ENCODE measurements at places on chromosomes 1 and 21. TPM values are rescaled to one million over a fixed set of nuclear protein-coding genes. Genes with fewer than 3 reads are reported as not detected.

DNA sequence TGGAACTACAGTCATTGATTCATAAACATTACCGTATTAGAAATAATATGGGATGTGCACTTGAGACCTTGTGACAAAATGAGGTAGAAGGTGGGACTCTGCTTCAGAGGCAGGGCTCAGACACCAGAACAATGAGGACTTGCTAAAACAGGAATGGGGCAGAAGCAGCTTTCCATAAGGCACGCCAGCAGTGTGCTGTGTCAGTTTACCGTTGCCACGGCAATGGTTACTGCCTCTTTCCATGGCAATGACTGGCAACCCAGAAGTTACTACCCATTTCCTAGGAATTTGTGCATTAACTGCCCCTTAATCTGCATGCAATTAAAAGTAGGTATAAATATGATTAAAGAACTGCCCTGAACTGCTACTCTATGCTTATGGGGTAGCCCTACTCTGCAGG lies 169.0 kb downstream of the CHRM3 start:
- H3K4me1 ChIP-seq = no peaks in the 10 kb centered on the region
- H3K4me3 ChIP-seq = no peak overlapping the region
- peaks cover 5% of the 10 kb centered on the region for H3K27me3 ChIP-seq
- no peak overlapping the region for H3K27ac ChIP-seq
- DNase-seq = no peak

DNA sequence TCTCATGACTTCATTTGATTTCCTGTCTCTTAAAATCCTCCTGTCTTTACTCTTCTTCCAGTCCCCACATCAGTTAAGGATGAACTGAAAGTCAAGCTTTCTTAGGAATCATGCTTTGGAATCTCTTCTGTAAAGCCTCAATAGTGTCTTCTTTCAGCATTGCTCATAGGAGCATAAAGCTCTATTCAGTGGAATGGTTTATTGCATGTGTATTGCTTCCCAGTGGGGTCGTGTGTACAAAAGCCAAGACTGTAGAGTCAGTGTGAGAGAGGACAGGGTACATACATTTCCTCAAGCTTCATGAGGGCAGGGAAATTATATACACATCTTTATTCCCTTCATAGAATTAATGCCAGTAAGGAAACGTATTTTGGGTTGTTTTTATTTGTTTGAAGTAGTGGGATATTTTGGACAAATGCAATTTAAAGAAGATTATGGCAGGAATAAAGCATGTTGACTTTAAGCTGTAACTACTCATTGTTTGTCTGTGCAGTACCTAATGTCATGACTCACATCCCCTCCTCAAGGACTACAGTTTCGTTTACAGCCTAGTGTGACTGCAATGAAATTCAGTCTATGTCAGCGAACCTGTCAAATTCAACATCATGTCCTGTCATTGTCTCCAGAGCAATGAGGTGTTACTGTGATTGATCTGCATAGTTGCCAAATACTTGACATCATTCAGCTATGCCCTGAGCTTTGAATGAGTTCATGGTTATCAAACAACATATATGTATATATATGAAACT lies 2164.2 kb downstream of the NCAM2 start:
- no peak for DNase-seq
- no peak overlapping the region for H3K4me3 ChIP-seq
- no peak overlapping the region for H3K27ac ChIP-seq
- no peaks in the 10 kb centered on the region for H3K36me3 ChIP-seq

The TMEM51 gene
- total RNA-seq = 12.5 TPM

GRCh38 chr1:219757890-219758289 lies 145.0 kb upstream of the ZC3H11B start:
- no peaks in the 10 kb centered on the region for H3K27me3 ChIP-seq
- peaks cover 28% of the 10 kb centered on the region for H3K4me1 ChIP-seq
- peaks cover 3% of the 10 kb centered on the region for H3K36me3 ChIP-seq

DNA sequence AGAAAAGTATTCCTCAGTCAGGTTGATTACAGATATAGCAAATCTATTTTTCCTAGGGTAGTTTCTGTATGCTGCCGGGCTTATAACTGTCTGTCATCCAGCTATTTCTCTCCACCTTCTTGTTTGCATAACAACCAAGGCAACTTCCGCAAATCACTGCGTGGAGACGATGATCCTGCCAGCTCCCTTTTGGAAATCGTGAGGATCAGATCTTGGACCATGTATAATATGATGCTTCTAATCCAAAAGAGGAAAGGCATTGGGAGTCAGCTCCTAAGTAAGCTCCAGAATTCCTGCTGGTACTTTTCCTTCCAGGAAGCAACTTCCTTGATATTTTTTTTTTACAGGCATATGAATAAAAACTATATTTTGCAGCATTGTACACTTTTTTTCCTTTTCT lies 445 bp upstream of the RGS4 start:
- peaks cover 27% of the 10 kb centered on the region for H3K27me3 ChIP-seq
- peak overlapping the region; percentile 84 for H3K4me3 ChIP-seq
- peak overlapping the region; percentile 59 for H3K27ac ChIP-seq
- no peak for DNase-seq

DNA sequence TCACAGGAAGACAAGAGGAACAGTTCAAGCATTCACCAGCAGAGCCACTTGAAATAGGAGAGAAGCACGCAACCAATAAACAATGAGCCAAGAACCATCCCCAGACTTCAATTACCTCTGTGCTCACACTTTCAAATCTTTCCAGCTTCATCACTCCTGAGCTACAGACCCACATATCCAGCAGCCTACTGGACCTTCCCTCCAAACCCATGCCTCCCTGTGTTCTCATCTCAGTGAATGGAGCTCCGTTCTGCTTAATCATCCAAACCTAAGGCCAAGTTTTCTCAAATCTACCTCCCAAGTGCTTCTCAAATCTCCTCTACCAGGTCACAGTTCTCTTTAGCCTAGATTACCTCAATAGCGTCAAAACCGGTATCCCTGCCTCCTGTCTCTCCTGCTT lies 3.7 kb downstream of the PEF1 start:
- no peak overlapping the region for H3K4me3 ChIP-seq
- no peaks in the 10 kb centered on the region for H3K36me3 ChIP-seq
- DNase-seq = no peak
- no peak overlapping the region for H3K27ac ChIP-seq
- no peaks in the 10 kb centered on the region for H3K27me3 ChIP-seq

- peaks cover 31% of the 10 kb centered on the region for H3K36me3 ChIP-seq
- H3K27ac ChIP-seq = no peak overlapping the region
- no peaks in the 10 kb centered on the region for H3K27me3 ChIP-seq
- H3K4me1 ChIP-seq = no peaks in the 10 kb centered on the region
- DNase-seq = no peak
- no peak overlapping the region for H3K4me3 ChIP-seq
Observed at GRCh38 chr1:169860187-169860586, 33.5 kb downstream of the SCYL3 start.

- no peaks in the 10 kb centered on the region for H3K27me3 ChIP-seq
- no peak for DNase-seq
- no peaks in the 10 kb centered on the region for H3K36me3 ChIP-seq
- no peak overlapping the region for H3K4me3 ChIP-seq
- no peak overlapping the region for H3K27ac ChIP-seq
- H3K4me1 ChIP-seq = peaks cover 7% of the 10 kb centered on the region
Observed at GRCh38 chr21:32015461-32016139, 142.8 kb downstream of the HUNK start.

The NBPF9 gene
- 38.8 TPM for total RNA-seq

GRCh38 chr1:94481473-94481933 lies 60.1 kb downstream of the F3 start:
- no peak for DNase-seq
- peak overlapping the region; percentile 30 for H3K27ac ChIP-seq
- no peak overlapping the region for H3K4me3 ChIP-seq
- H3K27me3 ChIP-seq = no peaks in the 10 kb centered on the region
- H3K4me1 ChIP-seq = peaks cover 6% of the 10 kb centered on the region
- H3K36me3 ChIP-seq = peaks cover 29% of the 10 kb centered on the region

- no peaks in the 10 kb centered on the region for H3K36me3 ChIP-seq
- no peak overlapping the region for H3K27ac ChIP-seq
- DNase-seq = no peak
- H3K4me1 ChIP-seq = peaks cover 6% of the 10 kb centered on the region
- no peaks in the 10 kb centered on the region for H3K27me3 ChIP-seq
- H3K4me3 ChIP-seq = no peak overlapping the region
Observed at GRCh38 chr1:78240191-78240590, 194.4 kb downstream of the GIPC2 start.

GRCh38 chr1:204402391-204402790 lies 9.2 kb downstream of the PPP1R15B start:
- H3K4me3 ChIP-seq = no peak overlapping the region
- H3K27me3 ChIP-seq = no peaks in the 10 kb centered on the region

GRCh38 chr1:38134294-38134755 lies 87.7 kb upstream of the POU3F1 start:
- no peak overlapping the region for H3K27ac ChIP-seq
- no peak overlapping the region for H3K4me3 ChIP-seq
- H3K27me3 ChIP-seq = peaks cover 51% of the 10 kb centered on the region
- no peak for DNase-seq

DNA sequence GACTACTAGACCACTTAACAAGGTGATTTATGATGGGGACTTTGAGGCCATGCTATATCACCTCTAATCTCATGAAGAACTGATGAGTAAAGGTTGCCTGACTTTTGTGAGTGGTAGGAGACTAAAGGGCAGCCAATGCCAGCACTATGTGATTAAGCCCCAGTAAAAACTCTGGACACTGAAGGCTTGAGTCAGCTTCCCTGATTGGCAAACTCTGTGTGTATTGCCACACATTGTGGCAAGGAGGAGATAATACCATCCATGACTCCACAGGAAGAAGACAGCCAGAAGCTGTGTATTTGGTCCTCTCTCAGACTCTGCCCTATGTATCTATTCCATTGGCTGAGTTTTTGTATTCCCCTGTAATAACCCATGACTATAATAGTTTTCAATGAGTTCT lies 413.3 kb upstream of the ZRANB2 start:
- no peak for DNase-seq
- no peak overlapping the region for H3K27ac ChIP-seq
- H3K36me3 ChIP-seq = no peaks in the 10 kb centered on the region
- no peaks in the 10 kb centered on the region for H3K27me3 ChIP-seq

GRCh38 chr1:1275836-1276235 lies 2.2 kb upstream of the UBE2J2 start:
- peak overlapping the region; percentile 67 for H3K4me3 ChIP-seq
- H3K4me1 ChIP-seq = peaks cover 14% of the 10 kb centered on the region
- H3K36me3 ChIP-seq = no peaks in the 10 kb centered on the region
- DNase-seq = no peak
- H3K27me3 ChIP-seq = no peaks in the 10 kb centered on the region

DNA sequence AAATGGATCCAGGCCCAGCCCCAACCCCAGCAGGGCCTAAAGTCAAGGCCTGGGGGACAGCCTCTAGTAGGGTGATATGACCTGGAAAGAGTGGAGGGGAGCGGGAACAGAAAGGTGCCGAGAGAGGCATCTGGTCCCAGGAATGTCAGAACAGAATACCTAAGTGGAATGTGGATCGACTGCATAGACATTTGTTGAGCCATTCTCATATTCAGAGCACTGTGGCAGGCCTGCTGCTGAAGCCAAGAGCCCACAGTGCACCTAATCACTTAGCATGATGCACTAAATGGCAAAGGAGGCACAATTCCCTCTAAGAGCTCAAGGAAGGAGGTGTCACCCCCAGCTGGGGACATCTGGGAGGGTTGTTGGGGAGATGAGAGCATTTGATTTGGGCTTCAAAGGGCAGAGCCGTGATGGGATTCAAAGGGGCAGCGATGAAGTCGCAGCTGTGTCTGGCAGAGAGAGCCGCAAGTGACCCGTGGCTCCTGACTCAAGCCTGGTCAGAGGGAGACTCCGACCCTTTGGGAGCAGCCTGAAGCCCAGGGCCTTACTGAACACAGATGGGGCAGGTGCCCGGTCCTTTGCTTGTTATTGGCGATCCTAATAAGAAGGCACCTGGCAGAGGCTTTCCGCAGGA lies 8.6 kb upstream of the PKP1 start:
- no peak for DNase-seq
- peak overlapping the region; percentile 27 for H3K27ac ChIP-seq
- peaks cover 12% of the 10 kb centered on the region for H3K27me3 ChIP-seq
- H3K36me3 ChIP-seq = no peaks in the 10 kb centered on the region
- peaks cover 10% of the 10 kb centered on the region for H3K4me1 ChIP-seq

DNA sequence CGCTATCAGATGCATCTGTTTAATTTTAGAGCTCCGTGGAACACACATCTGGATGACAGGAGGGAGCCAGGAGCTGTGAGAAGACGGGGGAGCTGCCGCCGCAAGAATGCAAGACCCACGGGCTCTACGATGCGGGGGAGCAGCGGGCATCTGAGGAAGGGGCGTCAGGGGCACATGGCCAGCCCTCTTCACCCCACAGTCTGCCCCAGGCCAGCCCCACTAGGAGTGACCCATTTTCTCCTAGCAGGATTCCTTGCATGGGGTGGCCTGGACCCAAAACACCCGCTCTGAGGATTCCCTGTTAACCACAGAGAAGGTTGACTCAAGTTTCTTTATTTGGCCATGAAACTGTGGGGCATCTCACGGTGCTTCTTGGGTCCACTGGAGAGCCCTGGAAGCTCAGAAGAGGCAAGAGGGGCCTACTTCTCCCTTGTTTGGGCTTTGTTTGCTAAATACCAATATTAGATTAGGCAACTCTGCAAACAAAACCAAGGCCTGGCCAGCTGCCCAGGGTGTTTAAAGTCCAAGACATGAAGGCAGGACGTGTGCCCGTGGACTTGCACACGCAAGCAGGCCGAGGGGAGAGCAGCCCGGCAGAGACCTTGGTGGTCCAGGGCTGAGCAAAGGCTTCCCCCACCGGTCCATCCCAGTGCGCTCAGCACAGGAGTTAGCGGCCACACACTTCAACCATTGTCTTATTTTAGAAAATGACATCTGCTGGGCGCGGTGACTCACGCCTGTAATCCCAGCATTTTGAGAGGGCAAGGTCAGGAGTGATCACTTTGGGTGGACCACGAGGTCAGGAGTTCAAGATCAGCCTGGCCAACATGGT lies 89.8 kb downstream of the DHRS3 start:
- H3K4me1 ChIP-seq = peaks cover 29% of the 10 kb centered on the region
- no peak overlapping the region for H3K4me3 ChIP-seq
- DNase-seq = no peak
- H3K36me3 ChIP-seq = peaks cover 3% of the 10 kb centered on the region

GRCh38 chr1:43468414-43468813 lies 14.7 kb upstream of the HYI start:
- H3K27ac ChIP-seq = no peak overlapping the region
- no peak overlapping the region for H3K4me3 ChIP-seq
- peaks cover 23% of the 10 kb centered on the region for H3K4me1 ChIP-seq
- DNase-seq = no peak
- H3K36me3 ChIP-seq = no peaks in the 10 kb centered on the region

DNA sequence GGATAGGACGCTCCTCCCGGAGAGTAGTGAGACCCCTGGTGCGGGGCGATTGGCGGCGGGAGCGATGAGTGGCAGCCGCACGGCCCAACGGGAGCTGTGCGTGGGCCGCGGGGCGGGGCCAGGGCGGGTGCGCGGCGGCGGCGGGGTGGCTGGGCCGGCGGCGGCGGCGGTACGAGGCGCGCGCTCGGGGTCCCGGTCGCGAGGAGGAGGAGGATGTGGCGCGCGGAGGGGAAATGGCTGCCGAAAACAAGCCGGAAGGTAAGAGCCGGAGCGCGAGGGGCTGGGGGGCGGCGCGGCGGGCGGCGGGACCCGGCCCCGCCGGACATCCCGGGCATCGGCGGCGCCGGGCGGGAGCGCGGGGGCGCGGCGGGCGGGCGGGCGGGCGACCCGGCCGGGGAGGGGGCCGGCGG lies at the start of gene CAMTA1:
TSS of gene CAMTA1 (plus strand) at position 137 of the 410 bp plus-strand sequence. CDS start at position 214, 77 bp downstream.
- DNase-seq = peak; percentile 99
- H3K4me3 ChIP-seq = peak within 1 kb of the TSS; percentile 96
- H3K27me3 ChIP-seq = no peaks in the 10 kb centered on the region
- peaks cover 44% of the 10 kb centered on the region for H3K4me1 ChIP-seq
- H3K36me3 ChIP-seq = peaks cover 14% of the 10 kb centered on the region

- H3K27me3 ChIP-seq = no peaks in the 10 kb centered on the region
- no peak overlapping the region for H3K27ac ChIP-seq
- no peaks in the 10 kb centered on the region for H3K4me1 ChIP-seq
- no peak for DNase-seq
- H3K36me3 ChIP-seq = no peaks in the 10 kb centered on the region
- no peak overlapping the region for H3K4me3 ChIP-seq
Observed at GRCh38 chr1:182426442-182427430, 23.2 kb upstream of the RGSL1 start.

Measured in type B pancreatic cell (in vitro differentiated cells).